A549 treated with ZK216348 at 1 μM for 4 hours (cell line): ENCODE measurements at places on chromosomes 11 and 22. TPM values are rescaled to one million over a fixed set of nuclear protein-coding genes. Genes with fewer than 3 reads are reported as not detected.

Gene SLC22A12
- total RNA-seq = not detected in 5 replicates

Gene SEPTIN5
- 6.9 to 10.4 TPM (median 8.8 TPM) in 5 replicates for total RNA-seq

Gene TRPC6
- total RNA-seq = 0.66 to 1.1 TPM (median 0.76 TPM) in 5 replicates

Gene MAP6
- 1.8 to 2.1 TPM (median 1.9 TPM) in 5 replicates for total RNA-seq

Gene ZNF143
- 10.7 to 14.2 TPM (median 13.8 TPM) in 5 replicates for total RNA-seq

Gene VSIG10L2
- total RNA-seq = not detected in 5 replicates

Gene OR8G5
- total RNA-seq = not detected in 5 replicates

Gene CD3G
- not detected in 5 replicates for total RNA-seq

Gene OR5B21
- not detected in 5 replicates for total RNA-seq

Gene MAJIN
- total RNA-seq = not detected in 5 replicates

Gene CHST1
- total RNA-seq = 1.3 to 1.9 TPM (median 1.6 TPM) in 5 replicates

Gene CCDC157
- 2.0 to 3.6 TPM (median 2.8 TPM) in 5 replicates for total RNA-seq

Gene KCNQ1OT1
- 0.04 to 0.07 TPM (median 0.06 TPM) in 5 replicates for total RNA-seq

Gene TALDO1
- total RNA-seq = 387 to 468 TPM (median 402 TPM) in 5 replicates

Gene OR51A7
- total RNA-seq = not detected in 5 replicates

Gene ZFP91
- total RNA-seq = 26.9 to 47.6 TPM (median 42.3 TPM) in 5 replicates

Gene FAT3
- total RNA-seq = 0.27 to 0.67 TPM (median 0.49 TPM) in 5 replicates

Gene POU2AF2
- total RNA-seq = not detected in 5 replicates

Gene DDI1
- total RNA-seq = not detected in 5 replicates

Gene VSIG2
- 0.20 to 0.28 TPM (median 0.24 TPM) in 3 of 5 replicates, not detected in the others for total RNA-seq

Gene ATP6V1E1
- total RNA-seq = 112 to 135 TPM (median 122 TPM) in 5 replicates

Gene OSBP
- 25.8 to 33.1 TPM (median 30.0 TPM) in 5 replicates for total RNA-seq

Gene TYR
- total RNA-seq = not detected in 5 replicates

Gene DKK3
- total RNA-seq = 15.4 to 22.3 TPM (median 18.2 TPM) in 5 replicates

Gene KDM4E
- not detected in 5 replicates for total RNA-seq

Gene ENTHD1
- total RNA-seq = not detected in 5 replicates

Gene OR1S2
- not detected in 5 replicates for total RNA-seq

Gene OTOG
- not detected in 5 replicates for total RNA-seq

Gene BTBD18
- not detected in 5 replicates for total RNA-seq

Gene PHF21B
- 0.81 to 1.2 TPM (median 1.0 TPM) in 5 replicates for total RNA-seq

Gene OR2AG2
- total RNA-seq = not detected in 5 replicates

Gene ALDH3B1
- 91.9 to 140 TPM (median 128 TPM) in 5 replicates for total RNA-seq

Gene TMEM191C
- total RNA-seq = 0.88 to 2.1 TPM (median 1.3 TPM) in 5 replicates

Gene RAB36
- total RNA-seq = 5.1 to 8.4 TPM (median 7.1 TPM) in 5 replicates

Gene KRTAP5-7
- not detected in 5 replicates for total RNA-seq

Gene SLC22A8
- total RNA-seq = not detected in 5 replicates

Gene SYCE3
- not detected in 5 replicates for total RNA-seq

Gene LARGE2
- total RNA-seq = 0.95 to 3.7 TPM (median 3.1 TPM) in 5 replicates

Gene TEX54
- total RNA-seq = not detected in 5 replicates

Gene ADSL
- 81.4 to 95.4 TPM (median 90.2 TPM) in 5 replicates for total RNA-seq

Gene CTSW
- 0.20 TPM in 1 of 5 replicates, not detected in the others for total RNA-seq

Gene SCGB2A2
- total RNA-seq = not detected in 5 replicates

Gene LUZP2
- not detected in 5 replicates for total RNA-seq

Gene GPHA2
- total RNA-seq = not detected in 5 replicates

Gene MS4A6A
- total RNA-seq = not detected in 5 replicates

Gene OR10S1
- total RNA-seq = not detected in 5 replicates

Gene PIK3C2A
- 5.8 to 16.4 TPM (median 14.7 TPM) in 5 replicates for total RNA-seq

Gene PANX2
- 3.7 to 7.7 TPM (median 7.1 TPM) in 5 replicates for total RNA-seq
